ENCODE measurements at places on chromosomes 6 and 20.

GRCh38 chr6:110738899-110739365, 76.3 kb downstream of the CDK19 start:
- DNase-seq: no peak

- no peak for DNase-seq
These were observed 211.6 kb upstream of the THEMIS start for GRCh38 chr6:128112494-128112893.

DNA sequence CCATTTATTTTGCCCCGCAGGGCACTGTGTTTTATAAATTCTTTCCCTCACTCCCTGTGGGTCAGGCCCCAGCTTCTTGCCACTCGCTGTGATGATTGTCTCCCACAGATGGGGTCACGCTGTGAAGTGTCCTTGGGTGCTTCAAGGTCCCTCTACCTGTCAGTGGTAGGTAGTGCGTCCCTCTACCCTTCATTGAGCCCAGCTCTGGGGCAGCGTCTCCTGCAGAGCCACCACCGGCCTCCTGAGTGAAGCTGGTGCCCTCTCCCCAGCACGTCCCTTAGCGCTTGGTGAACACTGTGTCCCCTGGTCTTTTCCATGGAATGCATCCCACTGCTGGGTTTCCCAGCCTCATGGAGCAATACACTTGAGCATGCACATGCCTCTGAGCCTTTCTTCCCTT, 108.2 kb downstream of the NRN1 start:
- no peak for DNase-seq

- no peak for DNase-seq
These were observed 30.9 kb upstream of the XRN2 start for GRCh38 chr20:21272279-21272678.

- DNase-seq: no peak
These were observed 18.6 kb downstream of the TREML2 start for GRCh38 chr6:41182069-41183034.

DNA sequence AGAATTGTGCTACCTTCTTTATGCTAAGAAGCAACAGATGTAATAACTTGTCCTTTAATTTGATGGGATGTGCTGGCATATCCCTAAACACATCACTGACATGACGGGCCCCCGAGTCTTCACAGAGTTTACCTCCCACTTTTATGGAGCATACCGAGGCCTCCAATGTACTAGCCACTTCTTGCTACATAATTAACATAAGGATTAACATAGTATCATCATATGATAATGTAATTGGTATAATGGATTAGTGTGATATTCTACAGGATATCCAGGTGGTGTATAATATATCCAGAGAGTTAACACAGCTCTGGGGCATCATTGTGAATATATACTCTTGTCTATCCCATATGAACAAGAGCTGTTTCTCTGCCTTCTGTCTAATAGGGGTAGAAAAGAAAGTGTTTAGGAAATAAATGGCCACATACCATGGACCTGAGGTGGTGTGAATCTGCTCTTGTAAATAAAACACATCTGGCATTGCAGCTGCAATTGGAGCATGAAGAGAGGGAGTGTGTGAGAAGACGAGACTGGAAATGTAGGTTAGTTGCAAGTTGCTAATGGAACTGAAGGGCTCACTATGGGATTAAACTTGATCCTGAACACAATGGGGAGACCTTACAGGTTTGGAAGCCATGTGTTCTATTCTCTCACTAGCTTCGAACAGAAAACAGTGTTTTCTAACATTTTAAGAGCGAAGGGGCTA, 102.3 kb downstream of the IYD start:
- DNase-seq: no peak

GRCh38 chr20:9262653-9263194, 193.8 kb downstream of the PLCB4 start:
- DNase-seq: no peak

- no peak for DNase-seq
These were observed 1.7 kb upstream of the RIPOR3 start for GRCh38 chr20:50693001-50693400.

DNA sequence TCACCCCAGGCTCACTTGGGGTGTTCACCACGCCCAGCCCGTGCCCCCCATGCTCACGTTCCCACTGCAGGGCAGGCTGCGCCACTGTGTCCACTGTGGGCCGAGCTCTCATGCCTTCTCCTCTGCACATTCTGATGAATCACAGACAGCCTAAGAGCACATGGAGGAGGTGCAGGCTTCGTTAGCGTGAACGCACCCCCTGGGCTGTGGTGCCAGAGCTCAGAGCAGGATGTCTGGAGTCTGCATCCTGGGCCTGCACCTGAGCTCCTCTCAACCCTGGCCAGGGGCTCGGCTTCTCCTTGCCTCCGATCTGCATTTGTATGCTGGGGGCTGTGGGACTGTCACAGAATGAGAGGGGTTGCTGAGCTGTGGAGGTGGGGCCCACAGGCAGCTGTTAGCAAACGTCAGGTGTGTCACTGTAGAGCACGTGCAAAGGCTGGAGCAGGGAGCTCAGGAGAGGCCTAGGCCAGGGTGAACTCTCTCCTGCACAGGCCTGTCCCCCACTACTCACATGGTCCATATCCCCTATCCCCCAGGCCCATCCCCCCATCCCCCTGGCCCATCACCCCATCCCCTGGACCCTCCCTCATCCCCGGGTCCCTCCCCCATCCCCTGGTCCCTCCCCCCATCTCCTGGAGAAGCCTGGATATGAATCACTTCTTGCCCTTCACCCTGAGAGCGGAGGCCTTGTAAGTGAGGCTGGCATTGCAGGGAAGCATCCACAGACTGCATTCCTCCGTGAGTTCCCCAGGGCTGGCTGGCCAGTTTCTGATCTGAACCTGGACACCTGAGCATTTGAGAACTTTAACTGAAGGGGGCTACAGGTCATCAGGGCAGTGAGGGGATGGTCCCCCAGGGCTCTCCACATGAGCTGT, 309.5 kb downstream of the TAF4 start:
- DNase-seq: no peak

GRCh38 chr20:45701873-45702272, at the start of gene WFDC13:
TSS of gene WFDC13 (plus strand) at chr20:45702038. CDS start at chr20:45702124, 86 bp downstream.
- no peak for DNase-seq

GRCh38 chr6:53159558-53159957, 10.9 kb upstream of the GCM1 start:
- DNase-seq: no peak

DNA sequence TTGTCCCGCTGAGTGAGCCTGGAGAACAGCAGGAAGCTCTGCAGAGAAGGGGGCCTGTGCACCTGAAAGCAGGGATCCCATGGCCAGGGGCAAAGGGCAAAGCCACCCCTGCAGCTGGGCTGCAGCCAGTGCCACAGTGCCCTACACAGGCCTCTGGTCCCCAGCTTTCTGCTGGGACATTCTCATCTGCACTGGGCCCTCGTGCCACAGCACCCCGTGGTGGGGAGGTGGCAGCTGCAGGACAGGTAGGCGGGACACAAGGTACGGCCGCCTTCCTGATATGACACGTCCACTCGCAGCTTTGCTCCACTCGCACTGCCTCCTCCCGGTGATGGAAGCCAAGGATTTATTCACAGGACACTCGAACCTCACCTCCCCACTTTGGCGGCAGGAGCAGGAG, 27.2 kb downstream of the INSM1 start:
- DNase-seq: no peak

GRCh38 chr6:137801352-137802114, 65.5 kb upstream of the TNFAIP3 start:
- DNase-seq: no peak

DNA sequence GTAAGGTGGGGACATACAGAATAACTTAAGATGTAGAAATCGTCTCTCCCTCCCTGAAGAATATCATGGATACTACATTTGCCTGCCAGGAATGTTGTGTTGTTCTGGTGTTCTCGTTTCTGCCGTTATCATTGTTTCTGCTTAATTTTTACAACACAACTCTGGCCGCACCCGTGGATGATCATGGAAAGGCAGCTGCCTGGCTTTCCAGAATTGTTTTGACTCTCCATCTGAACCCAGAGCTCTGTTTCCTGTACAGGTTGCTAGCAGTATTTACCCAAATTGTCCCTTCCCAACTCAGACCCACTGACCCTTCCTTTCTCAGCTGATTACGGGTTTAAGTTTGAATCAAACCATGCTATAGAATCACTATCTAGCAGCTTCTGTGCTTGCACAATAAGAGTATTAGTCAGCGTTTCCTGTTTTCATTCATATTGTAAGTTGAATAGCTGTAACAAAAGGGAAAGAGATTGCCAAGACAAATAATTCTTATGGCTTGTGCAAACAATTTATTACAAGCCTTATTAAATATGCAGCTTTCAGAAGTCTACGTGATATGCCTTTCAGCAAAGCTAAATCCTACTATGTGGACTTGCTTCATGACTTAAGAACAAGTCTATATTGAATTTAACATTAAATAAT, 139.0 kb downstream of the MTHFD1L start:
- no peak for DNase-seq

GRCh38 chr6:5936631-5937030, 70.1 kb downstream of the NRN1 start:
- DNase-seq: no peak

DNA sequence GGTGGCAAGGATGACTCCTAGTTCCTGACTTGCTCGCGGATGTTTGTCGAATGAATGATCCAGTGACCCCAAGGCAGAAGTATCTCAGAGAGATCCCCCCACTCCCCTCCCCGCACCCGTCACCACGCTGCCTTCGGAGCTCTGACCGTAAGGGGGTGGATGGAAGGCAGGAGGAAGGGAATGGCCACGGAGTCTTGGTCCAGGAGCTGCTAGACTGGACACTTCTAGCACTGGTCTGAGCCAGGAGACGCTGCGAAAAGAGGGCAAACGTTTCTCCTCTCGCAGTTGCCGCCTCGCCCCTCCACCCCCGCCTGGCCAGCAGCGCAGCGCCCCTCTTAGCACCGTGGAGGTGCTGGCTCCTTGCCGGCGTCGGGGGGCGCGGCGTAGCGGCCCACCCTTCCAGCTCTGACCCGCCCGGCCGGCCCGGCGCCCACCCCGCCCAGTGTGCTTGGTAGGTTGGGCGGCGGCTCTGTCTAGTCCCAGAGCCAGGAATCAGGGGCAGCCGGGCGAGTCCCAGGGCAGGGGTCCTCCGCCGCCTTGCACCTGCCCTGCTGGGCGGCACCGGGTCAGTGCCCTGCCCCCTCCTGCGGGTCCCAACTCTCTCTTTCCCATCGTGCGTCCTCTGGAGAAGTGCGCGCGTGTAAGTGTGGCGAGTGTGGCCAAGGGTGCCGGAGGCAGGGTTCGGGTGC, 2.4 kb upstream of the DBNDD2 start:
- no peak for DNase-seq

DNA sequence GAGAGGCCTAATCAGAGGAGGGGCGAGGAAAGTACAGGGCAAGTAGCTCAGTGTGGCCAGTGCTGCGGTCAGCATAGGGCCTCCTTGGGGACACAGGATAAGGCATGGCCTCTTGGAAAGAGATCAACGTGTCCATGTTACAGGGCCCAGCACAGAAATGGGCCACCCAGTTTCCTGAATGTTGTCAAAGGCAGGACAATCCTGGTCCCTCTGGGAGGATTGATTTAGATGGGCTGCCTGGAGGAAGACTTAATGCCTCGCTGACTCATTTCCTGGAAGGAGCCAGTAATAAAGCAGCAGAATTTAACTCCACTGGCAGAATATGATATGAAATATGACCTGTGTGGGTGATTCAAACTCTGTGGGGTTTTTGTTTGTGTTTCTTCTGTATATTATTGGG, 16.6 kb downstream of the DDO start:
- no peak for DNase-seq

DNA sequence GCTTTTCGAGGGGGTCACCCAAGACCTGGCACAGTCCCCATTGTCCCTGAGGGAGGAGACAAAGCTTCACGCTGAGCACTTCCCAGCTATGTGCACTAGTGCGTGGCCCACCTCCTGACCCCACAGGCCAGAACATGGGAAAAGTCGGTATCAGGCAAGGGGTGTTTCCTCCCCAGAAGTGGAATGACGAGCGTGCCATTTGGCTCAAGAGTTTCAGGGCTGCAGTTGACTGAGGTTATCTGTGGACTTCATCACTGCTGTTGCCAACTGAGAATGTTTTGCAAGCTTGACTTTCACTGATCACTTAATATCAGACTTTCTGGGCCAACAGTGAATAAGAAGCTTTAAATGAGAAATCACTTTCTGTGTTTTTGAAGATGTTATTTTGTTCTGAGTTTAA, 137.0 kb upstream of the AFDN start:
- DNase-seq: no peak

GRCh38 chr6:80527552-80528052, 421.1 kb downstream of the BCKDHB start:
- no peak for DNase-seq

GRCh38 chr6:136335736-136336363, 46.2 kb upstream of the BCLAF1 start:
- no peak for DNase-seq

GRCh38 chr20:10012464-10012863, 22.3 kb upstream of the ANKEF1 start:
- DNase-seq: no peak

- DNase-seq: peak; percentile 71
These were observed at the start of gene DNAAF9 for GRCh38 chr20:3407040-3407770. TSS of gene DNAAF9 (minus strand) at chr20:3407669. CDS start at chr20:3407557, 112 bp downstream.

- DNase-seq: no peak
These were observed 88.2 kb downstream of the MTFR2 start for GRCh38 chr6:136161950-136162349.

DNA sequence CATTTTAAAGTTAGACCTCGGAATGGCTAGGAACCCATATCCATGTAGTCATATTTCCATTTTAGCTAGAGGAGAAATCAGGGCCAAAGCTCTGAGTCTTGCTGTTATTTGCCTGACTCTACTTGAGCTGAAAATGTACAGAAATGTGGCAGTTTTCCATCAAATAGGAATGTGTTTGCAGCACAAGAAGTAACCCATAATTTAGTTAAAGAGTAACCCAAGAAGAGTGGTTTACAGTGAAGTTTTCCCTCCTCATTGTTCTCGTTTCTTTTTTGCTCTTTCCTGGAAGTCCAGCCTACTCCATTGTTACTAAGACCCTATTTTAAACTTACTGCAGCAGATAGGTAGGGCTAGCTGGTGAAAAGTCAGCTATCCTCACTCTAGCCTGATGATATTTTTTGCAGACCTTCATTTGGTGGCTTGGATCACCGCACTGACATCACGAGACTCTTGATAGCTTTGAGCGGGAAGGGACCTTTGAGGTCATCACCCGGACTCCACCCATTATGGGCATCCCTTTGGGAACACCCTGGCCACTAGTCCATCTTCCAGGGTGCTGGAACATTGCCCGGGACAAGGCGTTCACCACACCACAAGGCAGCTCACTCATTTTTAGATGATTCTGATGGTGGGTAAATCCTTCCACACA, 28.0 kb upstream of the ADGRF5 start:
- DNase-seq: no peak

- no peak for DNase-seq
These were observed 335.7 kb downstream of the NRN1 start for GRCh38 chr6:5670811-5671561.

DNA sequence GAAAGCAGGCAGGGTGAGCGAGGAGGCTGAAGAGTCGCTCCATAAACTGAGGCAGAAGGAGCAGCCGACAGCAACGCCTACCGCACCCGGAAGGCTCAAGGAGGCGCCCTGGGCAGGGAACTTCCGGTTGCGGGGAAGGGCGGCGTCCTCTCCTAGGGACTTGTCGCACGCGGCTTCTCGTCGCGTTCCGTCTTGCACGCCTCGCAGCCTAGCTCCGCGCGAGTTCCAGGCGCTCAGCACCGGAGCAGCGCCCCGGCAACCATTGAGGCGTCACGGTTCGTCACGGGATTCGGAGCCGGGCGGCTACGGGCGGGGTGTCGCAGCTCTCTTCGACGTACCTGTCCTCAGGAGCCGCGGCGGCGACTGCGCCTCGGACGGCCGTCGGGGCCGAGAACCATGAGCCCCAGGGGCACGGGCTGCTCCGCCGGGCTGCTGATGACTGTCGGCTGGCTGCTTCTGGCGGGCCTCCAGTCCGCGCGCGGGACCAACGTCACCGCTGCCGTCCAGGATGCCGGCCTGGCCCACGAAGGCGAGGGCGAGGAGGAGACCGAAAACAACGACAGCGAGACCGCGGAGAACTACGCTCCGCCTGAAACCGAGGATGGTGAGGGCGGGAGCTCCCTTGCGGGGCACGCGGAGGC, at the start of gene SPACA1:
Gene SPACA1, plus strand, starts transcription at position 332 of the 641 bp plus-strand sequence. Its CDS starts 65 bp downstream, at position 397.
- no peak for DNase-seq

Data from activated T-cell treated with anti-CD3 and anti-CD28 coated beads, Interleukin-2, amount 50 U/mL, for 1 hour (primary cell).